Bone marrow (tissue), 2 donors: ENCODE measurements at places on chromosomes 13 and 19.

DNA sequence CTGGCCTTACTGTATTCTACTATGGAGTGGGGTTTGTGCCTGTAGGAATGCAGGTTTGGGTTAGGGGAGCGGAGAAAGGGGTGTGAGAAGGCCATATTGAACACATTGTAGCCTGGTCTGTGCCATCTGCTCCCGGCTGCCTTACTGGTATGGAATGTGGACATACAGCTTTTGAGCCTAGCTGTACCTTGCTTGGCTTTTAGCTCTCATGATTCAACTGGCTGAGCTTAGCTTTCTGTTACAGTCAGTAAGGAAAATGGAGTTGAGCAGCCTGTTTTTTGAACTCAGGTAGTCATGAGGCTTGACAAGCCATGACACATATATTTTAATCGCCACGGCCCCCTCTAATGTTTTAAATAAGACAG, 41.6 kb downstream of the ARHGAP35 start:
- DNase-seq = no peak

GRCh38 chr19:14166999-14167575, 30.7 kb upstream of the ASF1B start:
- DNase-seq = no peak

DNA sequence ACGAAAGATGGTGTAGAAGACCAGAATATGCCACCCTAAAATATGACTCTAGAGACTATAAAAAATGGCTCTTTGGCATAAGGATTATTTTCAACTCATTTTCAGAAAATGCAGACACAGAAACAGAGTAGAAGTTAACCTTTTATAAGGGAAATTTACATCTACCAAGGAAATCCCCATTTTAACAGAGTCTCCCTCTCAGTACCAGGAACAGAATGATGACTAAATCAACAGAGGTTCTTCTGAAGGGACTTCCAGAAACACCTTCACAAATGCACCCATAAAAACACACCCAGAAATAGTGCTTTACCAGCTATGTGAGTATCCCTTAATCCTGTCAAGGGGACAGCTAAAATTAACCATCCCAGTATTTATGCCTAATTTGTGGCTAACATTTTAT, 29.1 kb downstream of the PLPP2 start:
- no peak for DNase-seq

GRCh38 chr13:112783978-112784371, 94.1 kb downstream of the ATP11A start:
- no peak for DNase-seq

- no peak for DNase-seq
Observed at GRCh38 chr13:113801289-113801961, 42.4 kb downstream of the TMEM255B start.

GRCh38 chr19:31102674-31103073, 246.6 kb downstream of the TSHZ3 start:
- DNase-seq = no peak

GRCh38 chr13:26320766-26321165, 66.8 kb downstream of the CDK8 start:
- no peak for DNase-seq

GRCh38 chr19:48740164-48740972, at the start of gene RASIP1:
RASIP1 (minus strand) TSS chr19:48740610; CDS start chr19:48740282, 328 bp downstream.
- no peak for DNase-seq

DNA sequence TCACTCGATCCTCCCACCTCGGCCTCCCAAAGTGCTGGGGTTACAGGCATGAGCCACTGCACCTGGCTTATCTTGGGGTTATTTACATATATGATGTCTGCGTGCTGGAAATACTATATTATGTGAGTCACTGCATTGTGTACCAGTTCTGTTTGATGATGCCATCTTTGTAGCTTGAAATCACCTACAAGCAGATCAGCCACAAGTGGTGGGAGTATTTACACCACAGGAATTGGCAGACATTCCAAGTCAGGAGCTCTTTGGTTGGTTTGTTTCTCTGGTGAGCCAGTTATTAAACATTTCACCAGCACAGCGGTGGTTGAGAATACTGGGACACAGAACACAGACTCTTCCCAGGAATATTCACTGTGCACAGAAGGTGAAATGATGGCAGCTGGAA, 4.5 kb upstream of the TIMM44 start:
- no peak for DNase-seq

- no peak for DNase-seq
Observed at GRCh38 chr13:82220641-82221040, 1661.6 kb downstream of the SLITRK1 start.
